ENCODE measurements at places on chromosomes 4 and X.

DNA sequence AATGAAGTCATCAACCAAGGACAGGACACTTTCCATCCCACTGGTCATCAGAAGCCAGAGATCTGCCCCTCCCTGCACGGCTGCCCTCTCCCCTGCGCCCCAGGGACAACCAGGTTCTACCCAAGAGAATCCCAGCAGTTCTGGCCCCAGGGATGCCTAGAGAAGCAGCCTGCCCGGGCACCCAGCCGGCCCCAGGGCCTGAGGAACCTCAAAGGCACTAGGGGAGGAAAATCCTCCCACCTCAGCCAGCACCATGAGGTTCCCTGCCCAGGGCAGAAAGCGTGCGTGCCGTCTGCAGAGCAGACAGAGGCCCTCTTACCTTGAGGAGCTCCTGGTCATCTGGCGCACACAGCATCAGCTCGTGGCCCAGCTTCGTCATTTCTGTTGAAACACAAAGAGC lies 8.1 kb downstream of the HAUS7 start:
- no peak for DNase-seq

GRCh38 chr4:87717276-87718031 lies 67.4 kb downstream of the DMP1 start:
- DNase-seq = no peak

DNA sequence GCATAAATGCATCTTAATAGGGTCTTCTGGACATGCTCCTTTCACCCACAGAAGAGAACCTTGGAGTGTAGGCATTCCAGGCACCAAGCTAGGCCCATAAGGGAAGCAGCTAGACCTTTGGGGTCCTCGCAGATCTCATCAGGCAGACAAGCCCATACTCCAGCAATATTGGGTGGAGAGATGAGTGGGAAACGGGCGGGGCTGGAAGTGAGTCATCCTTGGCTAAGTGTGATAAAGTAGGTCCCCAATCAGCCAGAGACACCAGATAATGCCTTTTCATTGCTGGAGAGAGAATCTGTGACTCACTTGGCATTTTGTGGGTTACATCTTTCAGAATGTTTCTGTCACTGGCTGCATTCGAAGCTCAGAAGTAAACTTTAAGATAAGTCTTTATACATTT lies 133.3 kb upstream of the MBNL3 start:
- DNase-seq = peak; percentile 34

GRCh38 chr4:159280442-159281172 lies 177.7 kb downstream of the RAPGEF2 start:
- no peak for DNase-seq

All from HS-5 (cell line).